Right renal cortex interstitium (tissue), 3 donors: ENCODE measurements at places on chromosomes 4 and X. TPM values are rescaled to one million over a fixed set of nuclear protein-coding genes. Genes with fewer than 3 reads are reported as not detected.

DNA sequence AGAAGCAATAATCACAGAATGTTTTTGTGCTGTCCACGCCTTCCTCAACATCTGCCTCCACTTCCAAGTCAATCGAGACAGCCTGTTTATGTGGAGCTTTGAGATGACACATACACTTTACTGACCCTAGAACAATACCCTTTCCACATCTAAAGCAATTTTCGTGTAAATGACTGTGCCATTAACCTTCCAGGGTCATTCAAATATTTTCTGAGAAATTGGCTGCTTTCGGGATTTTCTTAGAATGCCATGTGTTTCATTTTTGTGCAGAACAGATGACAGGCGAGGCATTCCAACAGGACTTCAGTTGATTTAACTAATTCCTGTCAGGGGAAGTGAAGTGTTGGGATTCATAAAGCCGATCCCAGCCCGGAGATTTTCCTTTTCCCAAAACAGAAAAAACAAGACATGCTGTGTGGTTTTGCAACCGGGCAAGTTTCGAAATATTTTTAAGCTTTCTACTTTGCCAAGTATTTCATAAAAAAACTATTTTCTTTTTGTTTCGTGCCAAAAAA lies 73.9 kb downstream of the SORBS2 start:
- DNase-seq, result no peak

The GAGE2A gene
- not detected for polyA plus RNA-seq

DNA sequence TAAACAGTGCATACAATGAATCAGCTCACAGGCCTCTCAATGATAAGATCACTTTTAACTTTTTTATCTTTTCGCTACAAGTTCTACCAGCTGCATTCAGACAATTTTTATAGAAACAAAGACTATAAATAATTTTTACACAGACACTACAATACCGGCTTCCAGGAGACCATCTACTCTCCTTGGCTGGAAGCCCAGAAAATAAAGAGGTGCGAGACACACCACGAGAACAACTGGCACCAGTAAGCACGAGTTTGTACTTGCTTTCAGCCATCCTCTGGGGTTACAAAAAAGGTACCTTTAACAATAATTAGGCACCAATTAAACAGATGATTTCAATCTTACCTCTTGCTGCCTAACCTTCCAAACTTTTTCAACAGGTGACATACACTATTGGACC lies 11.2 kb upstream of the PRDX4 start:
- no peak for DNase-seq

The FAM133A gene
- 0.06 TPM for polyA plus RNA-seq

GRCh38 chr4:158807691-158808090 lies 38.9 kb downstream of the FNIP2 start:
- DNase-seq, result no peak

DNA sequence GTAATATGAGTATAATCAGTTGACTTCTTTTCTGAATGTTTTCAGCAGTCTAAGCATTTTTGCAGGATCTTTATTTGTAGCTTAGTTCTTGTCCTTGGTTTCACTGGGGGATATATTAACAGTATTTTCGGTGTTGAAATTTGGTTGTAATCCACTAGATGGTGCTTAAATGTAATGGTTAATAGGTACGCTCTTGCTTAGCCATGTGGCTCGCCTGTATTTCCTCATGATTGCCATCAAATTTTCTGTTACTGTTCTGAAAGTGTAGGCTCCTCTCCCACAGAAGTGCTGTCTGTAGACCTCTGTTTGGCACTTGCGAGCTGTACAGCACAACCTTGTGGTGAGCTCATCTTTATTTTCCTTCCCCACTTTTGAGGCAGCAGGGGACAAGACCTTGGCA lies 3.9 kb upstream of the FAAH2 start:
- DNase-seq, result no peak

DNA sequence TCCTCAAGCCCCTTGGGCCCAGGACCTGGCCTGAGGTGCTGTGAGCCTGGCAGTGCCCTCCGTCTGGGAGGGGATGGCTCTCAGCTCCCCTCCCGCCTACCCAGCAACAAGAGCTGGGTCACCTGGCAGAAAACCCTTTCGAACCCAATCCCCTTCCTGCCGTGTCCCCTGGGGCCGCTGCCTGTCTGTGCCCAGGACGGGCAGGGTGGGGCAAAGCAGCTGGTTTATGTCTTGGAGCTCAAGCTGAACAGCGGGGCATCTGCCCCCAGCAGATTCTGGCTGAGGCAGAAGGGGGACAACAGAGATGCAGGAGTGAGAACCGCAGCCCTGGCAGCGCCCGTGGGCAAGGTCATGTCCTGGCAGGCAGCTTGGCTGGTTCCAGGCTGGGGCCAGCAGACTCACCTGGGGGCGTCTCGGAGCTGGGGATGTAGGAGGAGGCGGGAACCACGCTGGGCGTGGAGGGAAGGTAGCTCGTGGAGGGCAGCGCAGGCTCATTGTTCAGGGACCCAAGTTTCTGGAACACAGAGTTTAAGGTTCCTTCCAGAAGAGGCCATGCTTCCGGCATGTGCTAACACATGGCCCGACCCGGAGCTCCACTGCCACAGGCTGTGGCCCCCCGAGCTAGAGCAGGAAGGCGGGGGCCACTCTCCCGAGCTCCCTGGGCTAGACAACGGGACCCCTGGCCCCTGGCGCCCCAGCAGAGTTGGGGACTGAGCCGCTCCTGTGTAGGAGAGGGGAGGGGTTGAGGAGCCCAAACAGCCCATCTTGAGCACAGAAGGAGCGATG lies 24.2 kb downstream of the NELFA start:
- no peak for DNase-seq

- no peak for DNase-seq
Measured at GRCh38 chr4:119736559-119736958, 108.0 kb upstream of the PDE5A start.

GRCh38 chr4:20391198-20391597 lies 139.5 kb downstream of the SLIT2 start:
- DNase-seq, result no peak

DNA sequence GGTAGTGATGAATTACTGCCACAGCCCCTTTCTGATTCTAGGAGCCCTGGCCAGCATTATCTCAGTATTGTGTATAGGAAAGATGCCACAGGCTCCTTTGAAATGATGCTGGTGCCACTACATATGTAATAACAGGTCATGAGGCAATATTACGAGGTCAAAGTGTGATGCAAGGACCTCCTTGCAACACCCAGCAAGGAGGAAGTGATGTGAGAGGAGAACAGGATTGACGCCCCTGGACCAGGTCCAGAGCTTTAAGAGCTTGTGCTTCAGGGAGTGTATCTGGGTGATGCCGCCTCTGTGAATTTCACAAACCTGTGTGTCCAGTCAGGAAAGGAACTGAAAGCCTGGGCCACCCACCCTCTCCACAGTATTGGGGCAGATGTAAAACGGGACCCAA lies 261.8 kb downstream of the MID1IP1 start:
- no peak for DNase-seq

- no peak for DNase-seq
Measured at GRCh38 chr4:155487210-155487609, 110.4 kb upstream of the MAP9 start.

The MAGEC1 gene
- not detected for polyA plus RNA-seq

- DNase-seq, result no peak
Measured at GRCh38 chr4:8543623-8544022, 36.6 kb upstream of the GPR78 start.

DNA sequence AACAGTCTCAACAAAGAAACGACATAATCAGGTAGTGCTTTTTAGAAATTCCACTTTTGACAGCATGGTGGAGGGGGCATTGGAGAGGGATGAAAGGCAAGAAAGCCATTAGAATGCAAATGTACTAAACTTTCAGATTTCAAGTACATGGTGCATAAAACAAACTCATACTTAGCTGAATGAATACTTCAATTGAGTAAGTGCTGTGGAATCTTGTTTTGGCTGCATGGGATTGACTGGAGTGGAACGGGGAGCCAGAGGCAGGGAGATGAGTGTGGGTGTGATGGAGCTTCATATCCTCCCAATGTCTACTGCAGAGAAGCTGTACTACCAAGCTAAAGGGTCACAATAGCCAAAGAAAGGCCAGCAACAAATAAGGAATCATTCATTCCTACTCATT lies 52.4 kb downstream of the USP46 start:
- DNase-seq, result no peak

The CPZ gene
- 18.0 TPM for polyA plus RNA-seq

DNA sequence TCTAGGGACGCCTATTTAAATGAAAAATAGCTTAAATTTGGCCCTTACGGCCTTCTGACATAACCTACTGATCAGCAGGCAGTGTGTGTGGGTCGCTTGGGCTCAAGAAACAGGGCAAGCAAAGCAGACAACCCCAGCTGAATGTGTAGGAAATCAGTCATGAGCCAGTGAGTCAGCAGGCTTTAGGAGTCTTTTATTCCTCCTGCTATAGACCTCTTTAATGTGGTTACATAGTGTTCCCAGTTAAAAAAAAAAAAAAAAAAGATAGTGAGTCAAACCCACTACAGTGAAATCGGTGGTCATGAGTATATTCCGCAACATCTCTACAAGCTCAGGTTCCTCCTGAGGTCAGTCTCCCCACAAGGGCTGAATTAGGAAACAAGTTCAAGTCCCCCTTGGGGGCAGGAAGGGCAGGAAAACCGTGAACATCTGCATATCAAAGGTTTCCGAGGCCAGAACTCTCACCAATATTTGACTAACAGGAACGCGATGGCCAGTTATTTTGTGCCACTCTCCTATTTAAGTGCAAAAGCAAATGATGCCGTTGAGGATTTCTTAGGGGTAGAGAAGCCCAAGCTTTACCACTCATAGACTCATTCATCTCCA lies 32.7 kb downstream of the ACSL1 start:
- no peak for DNase-seq

The ZCCHC13 gene
- not detected for polyA plus RNA-seq

DNA sequence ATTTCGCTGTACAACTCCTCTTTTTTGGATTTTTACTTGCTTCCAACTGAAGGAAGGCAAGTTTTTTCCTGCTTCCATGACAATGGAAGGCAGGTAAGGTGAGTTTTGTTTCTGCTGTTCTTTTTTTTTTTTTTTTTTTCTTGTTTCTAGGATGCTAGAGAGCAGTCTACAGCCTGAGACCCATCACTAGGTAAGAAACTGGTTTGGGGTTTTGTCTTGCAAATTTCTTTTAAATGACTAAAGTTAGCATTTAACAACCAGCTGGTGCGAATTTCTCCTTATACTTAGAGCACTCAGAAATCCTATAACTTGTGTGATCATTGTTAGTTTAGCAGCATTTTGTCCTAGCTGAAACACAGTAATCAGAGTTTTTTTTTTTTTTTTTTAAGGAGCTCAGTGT lies 378.4 kb upstream of the CNKSR2 start:
- no peak for DNase-seq

GRCh38 chr4:134627366-134627765 lies 425.8 kb upstream of the PABPC4L start:
- DNase-seq, result no peak

- no peak for DNase-seq
Measured at GRCh38 chrX:103565197-103565596, 20.1 kb upstream of the TCEAL4 start.

DNA sequence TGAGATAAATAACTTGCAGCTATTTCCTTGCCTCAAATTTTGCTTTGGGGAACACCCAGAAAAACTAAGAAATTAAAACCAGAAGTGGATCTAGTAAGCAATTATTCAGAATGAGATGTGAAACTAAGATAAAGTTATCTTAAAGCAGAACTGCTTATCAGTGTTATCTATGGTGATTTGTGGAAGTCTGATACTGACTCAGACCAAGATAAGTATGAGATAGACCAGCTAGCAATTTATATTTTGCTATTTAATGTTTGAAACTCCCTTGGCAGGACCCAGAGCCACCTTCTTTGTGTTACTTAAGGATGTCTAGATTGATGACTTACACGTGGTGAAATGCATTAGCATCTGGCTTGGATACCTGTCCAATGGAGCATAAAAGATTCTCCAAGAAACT lies 368.1 kb downstream of the EPHA5 start:
- DNase-seq, result no peak

DNA sequence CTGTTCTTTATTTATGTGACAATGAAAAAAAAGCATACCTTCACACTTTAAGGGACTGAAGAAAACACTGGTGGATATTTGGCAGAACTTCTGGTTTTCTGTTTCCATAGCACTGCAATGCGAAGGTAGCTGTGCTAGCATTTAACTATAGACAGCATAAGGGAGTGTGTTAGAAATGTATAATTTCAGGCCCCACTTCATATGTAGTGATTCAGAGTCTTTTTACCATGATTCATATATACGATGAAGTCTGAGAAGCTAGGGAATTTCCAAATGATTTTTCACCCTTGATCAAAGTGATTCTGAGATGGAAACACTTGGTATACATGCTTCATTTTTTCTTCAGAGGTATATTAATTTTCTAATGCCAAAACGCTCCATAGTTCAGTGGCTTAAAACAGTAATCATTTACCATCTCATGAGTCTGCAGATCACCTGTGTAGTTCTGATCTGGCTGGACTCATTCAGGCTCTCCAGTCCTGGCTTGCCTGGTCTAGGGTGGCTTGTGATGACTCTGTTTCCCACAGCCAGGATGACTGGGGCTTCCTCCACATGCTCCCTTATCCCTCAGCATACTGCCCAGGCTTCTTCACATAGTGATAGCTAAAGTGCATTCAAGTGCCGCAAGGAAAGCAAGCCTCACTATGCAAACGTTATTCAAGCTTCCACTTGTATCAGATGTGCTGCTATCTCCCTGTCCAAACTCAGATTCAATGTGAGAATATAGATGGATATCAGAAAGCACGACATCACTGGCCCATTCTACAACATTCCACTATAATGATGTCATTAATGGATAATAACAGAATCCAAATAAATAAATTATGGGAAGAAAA lies 790.1 kb downstream of the TECRL start:
- DNase-seq, result no peak

The PDZD11 gene
- 63.1 TPM for polyA plus RNA-seq
